ENCODE measurements at places on chromosomes 11 and 22. TPM values are rescaled to one million over a fixed set of nuclear protein-coding genes. Genes with fewer than 3 reads are reported as not detected.

The TH gene
- not detected for total RNA-seq

The SHANK2 gene
- total RNA-seq, result 26.0 TPM

The P2RY2 gene
- 17.6 TPM for total RNA-seq

The ANO3 gene
- 0.12 TPM for total RNA-seq

The INSC gene
- total RNA-seq, result 1.6 TPM

The SCO2 gene
- total RNA-seq, result 5.8 TPM

The RNF215 gene
- 9.4 TPM for total RNA-seq

The ENTHD1 gene
- not detected for total RNA-seq
